Stimulated activated naive CD8-positive, alpha-beta T cell treated with anti-CD3 and anti-CD28 coated beads, Interleukin-15, amount 100 ng/mL, for 72 hours (primary cell): ENCODE measurements at places on chromosomes 13 and 19.

- no peak for DNase-seq
Observed at GRCh38 chr13:35768073-35768472, 291.6 kb upstream of the MAB21L1 start.

DNA sequence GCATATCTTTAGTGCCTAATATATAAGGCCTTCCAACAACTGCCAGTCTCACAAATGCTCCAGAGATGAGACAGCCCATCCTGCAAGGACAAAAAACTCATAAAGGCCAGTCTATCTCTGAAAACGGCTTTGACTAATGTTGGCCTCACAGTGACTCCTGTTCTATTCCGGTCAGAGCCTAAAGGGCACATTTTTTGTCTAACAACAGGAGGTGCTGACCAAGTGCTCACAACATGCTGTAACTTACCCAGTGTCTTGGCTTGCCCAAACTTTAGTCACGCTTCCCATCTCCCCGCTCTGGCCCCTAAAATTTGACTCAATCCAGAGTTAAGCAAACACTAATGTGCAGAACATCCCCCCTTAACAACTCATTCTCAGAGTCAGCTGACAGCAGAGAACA is 1411.2 kb upstream of the MIR17HG start:
- no peak for DNase-seq

DNA sequence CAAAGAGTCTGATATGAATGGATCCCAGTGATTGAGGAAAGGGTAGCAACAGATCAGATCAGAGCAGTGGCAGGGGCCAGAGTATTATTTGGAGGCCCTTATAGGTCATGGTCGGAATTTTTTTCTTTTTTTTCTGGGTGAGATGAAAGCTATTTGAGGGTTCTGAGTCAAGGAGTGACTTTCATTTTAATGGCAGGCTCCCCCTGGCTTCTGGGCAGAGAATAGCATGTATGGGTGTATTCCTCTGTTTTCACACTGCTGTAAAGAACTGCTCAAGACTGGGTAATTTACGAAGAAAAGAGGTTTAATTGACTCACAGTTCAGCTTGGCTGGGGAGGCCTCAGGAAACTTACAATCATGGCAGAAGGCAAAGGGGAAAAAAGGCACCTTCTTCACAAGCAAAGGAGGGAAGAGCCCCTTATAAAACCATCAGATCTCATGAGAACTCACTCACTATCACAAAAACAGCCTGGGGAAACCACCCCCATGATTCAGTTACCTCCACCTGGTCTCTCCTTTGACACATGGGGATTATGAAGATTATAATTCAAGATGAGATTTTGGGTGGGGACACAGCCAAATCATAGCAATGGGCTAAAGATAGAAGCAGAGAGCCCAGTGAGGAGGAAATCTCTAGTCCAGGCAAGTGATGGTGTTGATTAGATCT is 3.0 kb upstream of the SLC6A16 start:
- DNase-seq, result peak; percentile 47

DNA sequence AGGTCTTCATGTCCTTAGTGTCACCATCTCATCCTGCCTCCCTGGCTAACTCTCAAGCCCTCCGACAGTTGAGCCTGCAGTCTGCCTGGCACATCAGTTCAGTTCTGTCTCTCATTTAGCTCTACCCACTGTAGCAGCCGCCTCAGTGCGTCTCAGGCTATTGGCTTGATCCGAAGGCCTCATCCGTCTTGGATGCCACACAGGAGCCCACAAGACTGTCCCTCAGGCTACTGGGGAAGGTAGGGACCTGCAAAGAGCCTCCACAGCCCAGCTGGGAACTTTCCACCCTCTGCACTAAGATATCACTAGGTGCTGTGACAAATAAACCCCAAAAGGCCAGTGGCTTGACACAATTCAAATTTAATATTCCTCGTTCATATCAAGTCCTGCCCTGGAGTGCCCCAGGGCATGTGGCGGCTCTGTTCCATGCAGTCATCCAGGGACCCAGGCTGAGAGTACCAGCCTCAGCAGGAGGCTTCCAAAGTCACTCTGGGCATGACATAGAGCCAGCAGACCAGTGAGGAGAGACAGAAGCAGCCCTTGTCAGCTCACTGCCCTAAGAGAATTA is 5.7 kb downstream of the VSTM2B start:
- no peak for DNase-seq

DNA sequence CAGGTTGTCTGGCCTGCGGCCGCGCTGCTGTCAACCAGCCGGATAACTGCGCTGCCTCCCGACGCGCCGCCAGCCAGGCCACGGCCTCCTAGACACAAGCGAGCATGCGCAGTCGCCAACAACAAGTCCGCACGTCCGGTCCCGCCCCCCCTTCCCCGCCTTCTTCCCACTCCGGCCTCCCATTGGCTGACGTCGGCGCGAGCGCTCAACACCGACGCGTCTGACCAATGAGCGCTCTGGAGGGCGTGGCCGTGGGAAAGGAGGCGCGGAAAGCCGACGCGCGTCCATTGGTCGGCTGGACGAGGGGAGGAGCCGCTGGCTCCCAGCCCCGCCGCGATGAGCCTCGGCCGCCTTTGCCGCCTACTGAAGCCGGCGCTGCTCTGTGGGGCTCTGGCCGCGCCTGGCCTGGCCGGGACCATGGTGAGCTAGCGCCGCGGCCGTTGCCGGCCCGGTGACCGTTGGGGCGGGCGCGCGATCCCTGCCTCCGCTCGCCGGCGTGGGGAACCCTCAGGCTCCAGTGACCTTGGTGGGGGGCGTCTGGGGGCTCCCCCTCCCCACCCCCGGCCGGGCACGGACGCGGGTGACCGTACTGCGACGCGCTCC is at the start of gene GPX4:
Gene GPX4, plus strand, starts transcription at position 287 of the 603 bp plus-strand sequence. Its CDS starts 50 bp downstream, at position 337.
- peak; percentile 96 for DNase-seq

DNA sequence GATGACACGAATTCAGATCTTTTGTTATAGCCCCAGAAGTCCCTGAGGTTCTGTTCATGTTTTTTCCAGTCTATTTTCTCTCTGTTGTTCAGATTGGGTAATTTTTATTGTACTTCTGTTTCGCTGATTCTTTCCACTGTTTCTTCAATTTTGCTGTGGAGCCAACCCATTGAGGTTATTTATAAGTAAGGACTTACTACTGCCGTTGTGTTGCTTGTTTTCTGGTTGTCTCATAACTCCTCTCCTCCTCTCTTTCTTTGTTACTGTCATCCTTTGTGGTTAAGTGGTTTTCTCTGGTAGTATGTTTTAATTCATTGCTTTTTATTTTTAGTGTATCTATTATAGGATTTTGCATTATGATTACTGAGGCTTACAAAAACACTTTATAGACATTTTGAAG is 48.7 kb upstream of the GAS6 start:
- DNase-seq, result no peak

GRCh38 chr19:11338569-11339253 is 746 bp downstream of the RAB3D start:
- DNase-seq, result no peak

DNA sequence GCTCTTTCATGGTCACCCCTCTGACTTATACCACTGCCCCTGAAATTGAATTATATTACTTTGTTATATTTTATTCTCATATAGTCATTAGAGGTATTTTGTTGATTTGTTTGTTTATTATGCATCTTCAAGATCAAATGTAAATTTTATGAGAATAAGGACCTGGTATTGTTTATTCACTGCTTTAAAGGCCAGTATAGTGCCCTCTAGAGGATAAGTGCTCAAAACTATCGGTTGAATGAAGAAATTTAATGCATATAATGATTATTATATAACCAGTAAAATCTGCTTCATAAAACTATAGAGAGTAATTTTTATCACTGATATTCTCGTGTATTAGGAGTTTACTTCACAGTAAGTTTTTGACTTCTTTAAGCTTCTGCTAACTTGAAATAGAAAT is 1401.9 kb downstream of the SLITRK1 start:
- DNase-seq, result no peak

- no peak for DNase-seq
Observed at GRCh38 chr13:99866781-99867180, 104.8 kb downstream of the ZIC5 start.

GRCh38 chr13:24176351-24177101 is 16.0 kb downstream of the SPATA13 start:
- DNase-seq, result no peak

DNA sequence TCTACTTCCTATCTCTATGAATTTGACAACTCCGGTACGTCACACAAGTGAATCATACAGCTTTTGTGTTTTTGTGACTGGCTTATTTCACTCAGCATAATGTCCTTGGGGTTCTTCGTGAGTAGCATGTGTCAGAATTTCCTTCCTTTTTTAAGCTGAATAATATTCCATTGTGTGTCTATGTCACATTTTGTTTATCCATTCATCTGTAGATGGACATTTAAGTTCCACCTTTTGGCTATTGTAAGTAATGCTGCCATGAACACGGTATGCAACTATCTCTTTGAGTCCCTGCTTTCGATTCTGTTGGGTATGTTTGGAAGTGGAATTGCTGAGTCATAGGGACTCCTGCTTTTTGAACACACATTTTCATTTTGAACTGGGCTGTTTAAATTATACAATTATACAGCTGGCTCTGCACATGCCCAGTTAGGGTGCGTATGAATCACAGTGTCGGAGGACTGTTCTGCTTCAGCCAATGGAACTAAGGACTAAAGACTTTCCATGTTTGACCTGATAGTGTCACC is 43.0 kb upstream of the C13orf42 start:
- no peak for DNase-seq

GRCh38 chr13:46866150-46866549 is 30.7 kb downstream of the HTR2A start:
- no peak for DNase-seq

DNA sequence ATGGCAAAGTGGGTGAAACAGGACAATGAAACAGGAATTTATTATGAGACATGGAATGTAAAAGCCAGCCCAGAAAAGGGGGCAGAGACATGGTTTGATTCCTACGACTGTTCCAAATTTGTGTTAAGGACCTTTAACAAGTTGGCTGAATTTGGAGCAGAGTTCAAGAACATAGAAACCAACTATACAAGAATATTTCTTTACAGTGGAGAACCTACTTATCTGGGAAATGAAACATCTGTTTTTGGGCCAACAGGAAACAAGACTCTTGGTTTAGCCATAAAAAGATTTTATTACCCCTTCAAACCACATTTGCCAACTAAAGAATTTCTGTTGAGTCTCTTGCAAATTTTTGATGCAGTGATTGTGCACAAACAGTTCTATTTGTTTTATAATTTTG is 8.6 kb downstream of the CLN5 start:
- DNase-seq, result no peak

DNA sequence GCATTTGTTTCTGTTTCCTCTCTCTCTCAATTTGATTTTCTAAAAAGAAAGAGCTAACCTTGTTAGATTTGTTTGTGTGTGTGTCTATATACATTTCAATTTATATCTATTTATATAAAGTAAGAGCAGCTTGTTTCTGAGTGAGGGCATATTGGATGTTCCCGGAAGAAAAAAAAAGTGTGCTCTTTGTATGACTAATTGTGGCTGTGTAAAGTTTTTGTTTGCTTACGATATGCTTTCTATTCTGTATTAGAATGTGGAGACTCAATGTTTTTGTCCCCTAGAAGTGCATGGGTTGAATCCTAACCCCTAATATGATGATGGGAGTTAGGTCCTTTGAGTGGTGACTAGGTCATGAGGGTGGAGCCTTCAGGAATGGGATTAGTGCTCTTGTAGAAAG is 66.6 kb upstream of the C1QTNF9B start:
- DNase-seq, result no peak

GRCh38 chr13:50626101-50626547 is 217.4 kb downstream of the DLEU7 start:
- no peak for DNase-seq

DNA sequence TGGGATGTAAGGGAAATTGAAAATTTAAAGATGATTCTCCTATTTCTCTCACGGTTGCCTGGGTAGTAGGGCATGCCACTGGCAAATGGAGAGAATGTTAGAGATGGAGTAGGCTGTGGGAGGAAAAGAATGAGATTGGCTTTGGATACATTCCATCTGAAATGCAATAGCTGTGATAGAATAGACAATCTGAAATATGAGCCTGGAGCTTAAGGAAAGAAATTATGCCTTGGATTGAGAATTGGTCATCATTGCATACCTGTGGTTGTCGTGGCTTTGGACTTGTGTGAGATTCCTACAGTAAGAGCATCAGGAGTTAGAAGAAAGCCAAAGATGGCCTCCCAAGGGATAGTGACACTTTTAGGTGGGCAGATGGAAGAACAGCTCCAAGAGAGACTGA is 305.1 kb upstream of the SLC10A2 start:
- no peak for DNase-seq

DNA sequence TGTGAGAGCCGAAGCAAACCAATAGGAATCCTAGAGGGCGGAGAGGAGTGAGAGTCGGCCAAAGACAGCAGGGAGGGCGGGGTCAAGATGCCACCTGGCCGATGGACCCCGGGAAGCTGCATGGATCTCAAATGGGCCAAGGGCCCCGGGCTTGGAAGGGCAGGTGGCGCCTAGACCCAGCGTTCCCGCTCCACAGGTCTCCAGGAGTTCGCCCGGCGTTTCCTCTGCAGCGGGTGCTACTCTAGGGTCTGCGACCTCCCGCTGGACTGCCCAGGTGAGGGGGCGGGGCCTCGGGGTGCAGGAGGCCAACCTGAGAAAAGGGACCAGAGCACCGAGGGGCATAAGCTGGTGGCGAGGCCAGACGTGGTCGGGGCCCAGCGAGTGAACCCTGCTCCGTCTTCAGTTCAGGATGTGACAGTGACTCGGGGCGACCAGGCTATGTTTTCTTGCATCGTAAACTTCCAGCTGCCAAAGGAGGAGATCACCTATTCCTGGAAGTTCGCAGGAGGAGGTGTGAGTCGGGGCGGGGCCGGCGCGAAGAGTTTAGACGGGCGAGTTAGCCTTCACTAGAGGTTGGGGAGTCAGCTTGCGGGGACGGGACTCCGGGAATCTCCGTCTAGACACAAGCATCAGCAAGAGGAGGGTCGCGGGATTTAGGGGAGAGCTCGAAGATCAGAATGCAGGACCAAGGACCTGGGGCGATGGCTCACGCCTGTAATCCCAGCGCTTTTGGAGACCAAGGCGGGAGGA is 9.9 kb downstream of the SPACA6 start:
- no peak for DNase-seq

DNA sequence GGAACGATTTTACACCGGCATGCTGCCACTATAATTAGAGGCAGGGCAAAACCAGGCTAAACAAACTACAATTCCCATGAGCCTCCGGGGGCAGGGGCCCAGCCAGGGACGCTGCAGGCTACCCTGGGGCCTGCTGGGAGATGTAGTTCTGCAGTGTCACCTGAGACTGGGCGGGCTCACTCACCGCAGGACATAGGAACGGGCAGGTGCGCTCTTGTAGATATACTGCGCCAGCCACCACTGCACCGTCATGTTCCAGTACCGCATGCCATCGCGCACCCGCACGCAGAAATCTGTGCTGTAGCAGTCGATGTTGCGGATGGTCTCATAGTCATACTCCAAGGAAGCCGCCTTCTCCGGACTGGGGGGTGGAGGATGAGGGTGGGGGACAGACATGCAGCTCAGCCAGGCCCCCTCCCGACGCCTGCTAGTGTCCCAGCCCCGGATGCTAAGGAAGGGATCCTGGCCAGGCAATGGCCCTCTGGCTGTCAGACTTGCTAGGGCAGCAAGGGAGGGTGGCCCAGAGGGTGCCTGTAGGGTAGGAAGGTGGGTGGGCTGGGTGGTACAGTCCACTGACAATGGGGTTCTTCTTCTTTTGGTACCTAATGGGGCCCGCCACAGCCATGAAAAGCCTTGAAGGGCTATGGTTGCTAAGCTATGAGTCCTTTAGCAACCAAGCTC is 5.8 kb upstream of the TMC4 start:
- DNase-seq, result no peak

- DNase-seq, result no peak
Observed at GRCh38 chr19:55447421-55448174, 4.5 kb upstream of the SHISA7 start.

- no peak for DNase-seq
Observed at GRCh38 chr13:59413126-59413525, 750.6 kb downstream of the DIAPH3 start.

GRCh38 chr13:50668691-50669271 is 174.7 kb downstream of the DLEU7 start:
- DNase-seq, result no peak

GRCh38 chr13:96999091-96999490 is 4.8 kb upstream of the OXGR1 start:
- DNase-seq, result no peak
